Glutamatergic neuron (in vitro differentiated cells): ENCODE measurements at places on chromosomes 11 and 22. TPM values are rescaled to one million over a fixed set of nuclear protein-coding genes. Genes with fewer than 3 reads are reported as not detected.
A peak's percentile ranks its signal among the peaks of the same experiment; 100 is the strongest.

- peak; percentile 90 for DNase-seq
These were observed 432 bp upstream of the GRK2 start for GRCh38 chr11:67265633-67266448.

DNA sequence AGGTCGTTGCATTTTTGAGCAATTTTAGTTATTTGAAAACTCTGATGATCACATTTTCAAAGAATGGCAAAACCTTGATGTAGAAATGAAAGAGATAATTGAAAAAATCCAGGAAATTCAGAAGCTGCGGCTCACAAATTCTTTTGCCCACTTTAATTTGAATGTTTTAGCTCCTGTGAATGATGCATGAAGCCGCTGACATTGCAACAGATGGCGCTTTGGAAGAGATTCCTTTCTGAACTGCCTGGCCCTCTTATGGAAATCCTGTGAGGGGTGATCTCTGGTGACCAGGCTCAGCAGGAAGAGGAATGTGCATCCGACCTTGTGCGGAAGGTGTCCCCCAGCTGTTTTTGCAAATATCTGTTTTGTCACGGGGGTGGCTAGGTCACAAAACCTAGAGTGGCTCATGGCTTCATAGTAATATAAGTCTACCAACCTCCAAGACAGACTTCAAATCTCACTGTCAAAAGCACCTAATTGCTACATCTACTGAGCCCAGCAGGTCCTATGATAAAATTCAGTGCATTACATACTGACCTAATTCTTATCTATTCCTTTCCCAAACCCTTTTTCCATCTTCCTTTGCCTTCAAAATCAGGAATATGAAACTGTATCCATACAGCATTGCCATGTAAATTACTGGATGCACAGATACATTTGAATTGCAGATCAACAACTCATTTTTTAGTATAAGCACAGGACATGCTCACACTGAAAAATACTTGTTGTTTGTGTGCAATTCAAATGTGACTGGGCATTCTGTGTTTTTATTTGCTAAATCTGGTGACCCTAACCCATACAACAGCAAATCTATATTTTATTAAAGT, 412.7 kb downstream of the ETS1 start:
- DNase-seq: no peak

DNA sequence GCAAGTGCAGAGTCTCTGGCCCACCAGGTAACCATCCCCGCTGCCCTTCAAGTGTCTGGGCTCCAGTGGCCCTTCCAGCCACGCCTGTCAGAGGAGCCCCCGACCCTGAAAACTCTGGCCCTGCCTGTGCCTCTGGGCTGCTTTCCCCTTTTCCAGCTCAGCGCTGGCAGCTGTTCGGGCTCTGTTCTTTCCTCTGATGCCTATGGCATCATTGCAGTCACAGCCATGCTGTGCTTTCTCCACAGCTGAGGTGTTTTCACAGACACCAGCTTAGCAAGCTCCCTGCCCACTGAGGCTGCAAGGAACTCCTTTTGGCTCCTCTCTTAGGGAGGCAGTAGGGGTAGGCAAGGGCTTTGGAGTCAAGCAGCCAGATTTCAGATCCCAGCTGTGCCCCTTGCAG, 21.2 kb downstream of the P2RX3 start:
- no peak for DNase-seq

DNA sequence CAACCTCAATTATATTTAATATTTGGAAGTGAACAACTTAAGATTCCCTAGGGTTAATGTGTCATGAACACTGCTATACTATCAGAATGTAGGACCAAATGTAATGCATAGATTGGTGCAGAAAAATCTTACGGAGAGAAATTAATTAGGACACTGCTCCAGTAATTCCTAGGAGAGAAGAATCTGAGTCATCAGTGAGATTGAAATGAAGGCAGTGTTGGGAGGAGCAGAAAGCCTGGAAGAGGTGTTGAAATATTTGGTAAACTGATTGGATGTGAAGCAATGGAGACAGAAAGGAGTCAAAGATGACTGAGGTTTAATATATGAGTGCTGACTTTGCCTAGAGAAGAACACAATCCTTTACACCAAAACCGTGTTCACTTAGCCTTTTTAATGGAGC, 836.0 kb downstream of the FAM181B start:
- DNase-seq: no peak

GRCh38 chr11:9745411-9746211, 81.7 kb downstream of the SWAP70 start:
- DNase-seq: no peak

- no peak for DNase-seq
These were observed 14.5 kb upstream of the TPP1 start for GRCh38 chr11:6633422-6634408.

DNA sequence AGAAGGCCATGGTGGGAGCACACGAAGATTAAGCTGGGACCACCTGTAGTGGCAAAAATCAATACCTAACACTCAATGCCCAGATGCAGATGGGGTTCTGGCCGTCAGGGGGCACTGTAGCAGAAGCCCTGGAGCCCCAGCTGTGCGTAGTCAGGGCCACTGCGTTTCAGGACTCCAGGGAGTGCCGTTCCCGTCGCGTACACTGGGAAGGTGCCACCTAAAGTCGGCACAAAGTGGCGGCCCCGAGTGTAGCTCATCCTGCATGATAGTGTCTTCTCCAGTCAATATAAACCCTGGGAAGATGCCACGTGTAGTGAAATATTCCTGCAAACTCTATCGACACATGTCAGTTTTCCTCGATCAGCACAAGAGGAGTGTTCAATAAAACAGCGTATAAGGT, 123.8 kb upstream of the NTM start:
- DNase-seq: peak; percentile 67

GRCh38 chr11:70371241-70371640, 27.1 kb upstream of the CTTN start:
- DNase-seq: no peak

- DNase-seq: no peak
These were observed 105.8 kb upstream of the ARHGAP42 start for GRCh38 chr11:100581318-100581717.

DNA sequence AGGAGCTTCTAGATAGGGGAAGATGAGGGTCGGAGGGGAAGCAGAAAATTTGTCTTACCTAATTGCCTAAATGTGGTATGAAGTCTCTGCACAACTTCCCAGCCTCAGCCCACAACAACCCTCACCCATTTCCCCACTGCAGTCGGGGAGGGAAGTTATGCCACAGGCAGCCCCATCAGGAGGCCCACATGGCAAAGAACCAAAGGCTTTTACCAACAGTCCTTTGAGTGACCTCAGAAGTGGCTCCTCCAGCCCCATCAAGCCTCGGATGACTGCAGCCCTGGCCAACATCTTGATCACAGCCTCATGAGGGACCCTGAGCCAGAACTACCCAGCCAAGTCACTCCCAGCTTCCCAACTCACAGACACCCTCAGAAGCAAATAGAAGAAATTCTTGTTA, 54.8 kb downstream of the CHST1 start:
- DNase-seq: no peak

- DNase-seq: no peak
These were observed 52.6 kb upstream of the CRYBB3 start for GRCh38 chr22:25146906-25147641.

DNA sequence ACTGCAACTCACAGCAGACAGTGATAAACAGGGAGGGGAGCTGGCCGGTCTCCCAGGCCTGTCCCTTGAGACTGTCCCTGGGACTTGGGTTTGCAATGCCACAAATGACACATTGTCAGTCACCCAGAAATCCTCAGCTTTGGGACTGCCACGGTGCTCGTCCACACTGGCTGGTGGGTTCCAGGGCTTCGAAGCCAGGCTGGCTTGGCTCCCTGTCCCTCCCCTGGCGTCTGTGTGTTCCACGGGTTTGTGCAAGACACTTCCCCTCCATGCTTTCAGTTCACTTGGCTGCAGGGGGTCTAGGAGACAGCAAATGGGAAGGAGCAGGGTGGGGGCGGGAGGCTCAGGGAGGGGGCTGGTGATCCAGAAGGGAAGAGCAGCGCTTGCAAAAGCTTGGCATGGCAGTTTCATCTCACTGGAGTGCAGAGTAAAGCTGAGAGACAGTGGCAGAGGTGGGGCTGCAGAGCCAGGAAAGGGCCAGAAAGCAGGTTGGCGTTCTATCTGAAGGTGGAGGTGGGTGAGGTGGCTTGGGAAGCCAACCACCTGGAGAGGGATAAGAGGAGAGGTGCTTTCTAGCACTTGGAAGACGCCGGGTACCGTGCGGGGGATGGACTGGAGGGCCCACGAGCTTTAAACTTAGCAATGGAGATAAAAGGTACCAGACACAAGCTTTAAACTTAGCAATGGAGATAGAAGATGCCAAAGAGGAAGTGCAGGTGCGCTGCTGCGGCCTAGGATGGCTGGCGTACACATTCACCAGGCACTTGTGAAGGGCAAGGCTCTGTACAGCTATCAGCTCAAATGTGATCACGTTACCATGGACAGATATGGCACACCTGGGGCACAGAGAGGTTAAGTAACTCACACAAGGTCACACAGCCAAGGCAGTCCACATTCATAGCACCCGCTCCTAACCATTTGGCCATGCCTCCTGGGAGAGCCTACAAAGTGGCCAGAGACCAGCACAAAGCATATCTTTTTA, 86.4 kb upstream of the SHISAL1 start:
- DNase-seq: no peak

GRCh38 chr11:120034176-120034875, 103.6 kb downstream of the TRIM29 start:
- no peak for DNase-seq

GRCh38 chr22:27032091-27032761, 374.8 kb downstream of the MIAT start:
- peak; percentile 55 for DNase-seq

DNA sequence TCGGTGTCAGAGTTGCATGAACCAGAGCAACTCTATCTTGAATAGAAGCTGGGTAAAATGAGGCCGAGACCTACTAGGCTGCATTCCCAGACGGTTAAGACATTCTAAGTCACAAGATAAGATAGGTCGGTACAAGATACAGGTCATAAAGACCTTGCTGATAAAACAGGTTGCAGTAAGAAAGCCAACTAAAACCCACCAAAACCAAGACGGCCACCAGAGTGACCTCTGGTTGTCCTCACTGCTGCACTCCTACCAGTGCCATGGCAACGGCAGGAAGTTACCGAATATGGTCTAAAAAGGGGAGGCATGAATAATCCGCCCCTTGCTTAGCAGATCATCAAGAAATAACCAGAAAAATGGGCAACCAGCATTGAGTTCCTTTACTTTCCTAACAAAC, 2.4 kb upstream of the KAT5 start:
- no peak for DNase-seq

GRCh38 chr11:79342686-79343085, 98.1 kb downstream of the TENM4 start:
- no peak for DNase-seq

GRCh38 chr11:120522021-120522420, 10.5 kb downstream of the GRIK4 start:
- DNase-seq: no peak

GRCh38 chr11:115450519-115450918, 53.7 kb downstream of the CADM1 start:
- DNase-seq: no peak

DNA sequence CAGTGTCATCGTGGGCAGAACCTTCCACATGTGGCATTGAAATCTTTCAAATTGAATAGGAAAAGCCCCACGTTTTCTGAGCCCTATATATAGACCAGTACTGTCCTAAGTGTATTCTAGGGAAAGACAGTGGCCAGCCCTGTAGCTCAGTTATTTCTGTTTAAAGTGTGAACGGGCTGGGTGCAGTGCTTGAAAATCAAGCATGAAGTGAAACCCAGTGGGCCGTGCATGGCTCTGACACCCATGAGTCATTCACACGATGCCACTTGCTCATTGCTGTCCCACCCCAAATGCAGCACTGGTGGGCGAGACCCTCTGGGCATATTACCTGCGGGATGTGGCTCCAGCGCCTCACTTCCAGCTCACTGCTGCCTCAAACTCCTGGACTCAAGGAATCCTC, 29.8 kb upstream of the CCDC188 start:
- DNase-seq: no peak

DNA sequence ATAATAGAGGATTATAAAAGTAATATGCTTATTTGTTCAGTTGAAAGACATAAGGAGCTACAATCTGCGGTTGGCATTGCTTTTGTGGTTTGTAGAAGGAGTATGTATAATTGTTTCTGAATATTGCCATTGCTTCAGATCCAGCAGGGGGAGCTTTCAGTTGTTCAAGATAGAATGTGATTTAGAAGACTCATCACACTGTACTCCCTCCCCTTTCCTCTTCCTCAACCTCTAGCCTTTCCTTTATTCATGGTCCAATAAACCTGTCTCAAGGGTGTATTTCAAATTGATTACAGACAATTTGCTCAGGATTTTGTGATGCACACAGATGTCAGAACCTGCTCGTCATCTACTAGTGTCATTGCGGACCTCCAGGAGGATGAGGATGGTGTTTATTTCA, 9.8 kb downstream of the PRMT3 start:
- no peak for DNase-seq

GRCh38 chr11:33448461-33449130, 191.4 kb downstream of the HIPK3 start:
- DNase-seq: no peak

DNA sequence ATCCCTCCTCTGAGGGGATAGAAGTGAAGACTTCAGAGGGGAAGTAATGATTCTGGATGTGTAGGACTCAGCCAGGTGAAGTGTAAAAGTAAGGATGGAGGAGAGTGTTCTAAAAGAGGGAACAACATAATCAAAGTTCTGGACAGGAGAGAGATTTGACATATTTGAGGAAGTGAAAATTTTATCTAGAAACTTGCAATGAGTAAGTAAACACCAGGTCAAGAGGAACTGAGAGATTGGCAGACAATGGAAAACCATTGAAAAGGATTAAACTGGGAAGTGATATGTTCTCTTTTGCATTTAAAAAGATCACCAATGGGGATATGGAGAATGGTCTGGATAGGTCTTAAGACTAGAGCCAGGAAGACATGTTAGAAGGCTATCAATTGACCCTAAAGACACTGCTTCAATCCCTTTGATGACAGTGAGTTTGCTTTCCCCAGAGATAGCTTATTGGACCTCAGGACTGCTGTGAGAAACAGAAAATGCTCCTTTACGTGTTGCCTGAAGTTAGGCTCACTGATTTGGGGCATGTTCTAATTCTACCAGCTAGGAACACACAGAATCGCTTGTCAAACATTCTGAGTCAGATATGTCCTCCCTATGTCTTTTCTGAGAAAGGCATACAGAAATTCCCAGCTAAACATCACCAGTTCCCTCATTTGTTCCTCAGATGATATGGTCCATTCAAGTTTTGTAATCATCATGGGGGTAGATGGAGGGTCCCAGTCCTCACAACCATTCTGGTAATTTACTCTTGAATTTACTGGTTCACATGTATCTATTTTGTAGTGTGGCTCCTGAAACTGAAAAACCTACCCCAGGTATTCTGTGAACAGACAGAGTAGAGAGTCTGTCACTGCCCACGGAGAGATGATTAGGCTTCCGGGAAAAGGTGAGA, 144.9 kb downstream of the MAML2 start:
- DNase-seq: no peak

DNA sequence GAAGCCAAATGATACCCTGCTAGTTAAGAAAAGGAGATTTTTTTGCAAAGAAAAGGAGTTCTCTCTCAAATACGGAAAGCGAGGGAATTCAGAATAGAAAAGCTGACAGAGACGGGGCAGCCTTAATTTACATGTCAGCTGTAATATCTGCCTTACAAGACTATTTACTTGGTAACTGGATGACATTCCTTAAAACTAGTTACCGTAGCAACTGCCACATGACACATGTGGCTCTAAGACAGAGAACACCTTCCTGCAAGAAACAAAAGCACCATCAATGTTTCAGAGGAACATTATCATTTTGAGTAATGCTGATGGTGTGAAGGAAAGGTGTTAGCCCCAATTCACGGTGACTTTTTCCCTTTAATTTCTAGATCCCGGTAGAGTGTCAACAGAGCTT, 222.1 kb downstream of the LRRC4C start:
- DNase-seq: no peak

GPHA2 gene
- total RNA-seq: not detected

SPDYC gene
- not detected for total RNA-seq

DTX4 gene
- 4.1 TPM for total RNA-seq

CACNA1I gene
- 0.12 TPM for total RNA-seq

IGLL1 gene
- total RNA-seq: not detected

CABP4 gene
- total RNA-seq: not detected
